ENCODE measurements at places on chromosomes 16 and 17. TPM values are rescaled to one million over a fixed set of nuclear protein-coding genes. Genes with fewer than 3 reads are reported as not detected.

GRCh38 chr17:27650836-27651235, 19.8 kb downstream of the LGALS9 start:
- H3K27me3 ChIP-seq: peaks cover 2% of the 10 kb centered on the region
- H3K4me3 ChIP-seq: no peak overlapping the region
- no peak overlapping the region for H3K27ac ChIP-seq

GRCh38 chr16:28606291-28607115, 3.3 kb downstream of the SULT1A1 start:
- no peaks in the 10 kb centered on the region for H3K36me3 ChIP-seq
- H3K4me3 ChIP-seq: no peak overlapping the region
- H3K27ac ChIP-seq: no peak overlapping the region
- no peak for DNase-seq

DNA sequence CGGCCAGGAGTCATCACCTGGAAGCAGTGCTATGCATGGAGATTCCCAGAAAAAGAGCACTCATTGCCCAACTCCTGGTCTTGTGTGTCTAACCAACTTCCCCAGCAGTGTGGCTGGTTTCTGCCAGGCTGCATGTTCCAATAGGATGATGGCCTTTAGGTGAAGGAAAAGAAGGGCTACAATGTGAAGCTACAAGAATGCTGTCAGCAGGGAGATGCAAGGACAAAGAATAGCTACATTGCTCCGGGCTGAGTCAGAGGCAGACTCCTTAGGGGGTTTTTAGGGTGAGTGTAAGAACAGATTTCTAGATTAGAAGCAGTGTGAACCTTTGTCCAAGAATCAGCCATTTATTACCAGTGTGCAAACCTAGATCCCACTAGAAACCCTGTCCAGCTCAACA, 63.0 kb upstream of the DNAH9 start:
- no peak overlapping the region for H3K4me3 ChIP-seq
- H3K27ac ChIP-seq: no peak overlapping the region
- no peaks in the 10 kb centered on the region for H3K36me3 ChIP-seq
- H3K4me1 ChIP-seq: no peaks in the 10 kb centered on the region
- H3K27me3 ChIP-seq: no peaks in the 10 kb centered on the region
- DNase-seq: no peak

DNA sequence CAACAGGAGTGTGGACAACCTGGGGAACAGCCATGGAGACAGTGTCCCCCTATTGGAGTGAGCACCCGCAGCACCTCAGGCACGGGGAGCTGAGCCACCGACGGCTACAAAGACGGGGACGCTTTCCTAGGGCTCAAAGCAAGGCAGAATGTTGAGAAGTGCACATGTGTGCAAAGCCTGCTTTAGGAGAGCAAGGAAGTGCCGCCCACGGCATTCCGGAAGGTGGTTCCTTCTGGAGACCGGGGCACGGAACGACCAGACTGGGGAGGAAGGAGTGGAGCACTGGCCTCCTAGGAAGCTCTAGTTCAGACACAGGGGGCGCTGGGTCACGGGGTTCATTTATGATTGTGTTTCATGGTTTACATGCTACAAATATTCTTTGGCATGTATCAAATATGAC, 52.2 kb downstream of the TBC1D16 start:
- H3K4me1 ChIP-seq: no peaks in the 10 kb centered on the region
- H3K27ac ChIP-seq: no peak overlapping the region
- H3K36me3 ChIP-seq: no peaks in the 10 kb centered on the region
- peaks cover 4% of the 10 kb centered on the region for H3K27me3 ChIP-seq
- no peak for DNase-seq
- H3K4me3 ChIP-seq: no peak overlapping the region

- H3K36me3 ChIP-seq: no peaks in the 10 kb centered on the region
- H3K4me1 ChIP-seq: peaks cover 15% of the 10 kb centered on the region
- no peak for DNase-seq
- peaks cover 2% of the 10 kb centered on the region for H3K27me3 ChIP-seq
Observed at GRCh38 chr17:7129311-7129710, 14.7 kb upstream of the ASGR2 start.

- no peaks in the 10 kb centered on the region for H3K4me1 ChIP-seq
- no peak overlapping the region for H3K4me3 ChIP-seq
- H3K27ac ChIP-seq: no peak overlapping the region
- H3K36me3 ChIP-seq: no peaks in the 10 kb centered on the region
- DNase-seq: no peak
- no peaks in the 10 kb centered on the region for H3K27me3 ChIP-seq
Observed at GRCh38 chr17:14621826-14622614, 321.1 kb downstream of the HS3ST3B1 start.

- H3K36me3 ChIP-seq: peaks cover 2% of the 10 kb centered on the region
- peak overlapping the region; percentile 41 for H3K4me3 ChIP-seq
- no peak for DNase-seq
- H3K27ac ChIP-seq: no peak overlapping the region
Observed at GRCh38 chr17:42421507-42422338, 1.3 kb downstream of the CAVIN1 start.

DNA sequence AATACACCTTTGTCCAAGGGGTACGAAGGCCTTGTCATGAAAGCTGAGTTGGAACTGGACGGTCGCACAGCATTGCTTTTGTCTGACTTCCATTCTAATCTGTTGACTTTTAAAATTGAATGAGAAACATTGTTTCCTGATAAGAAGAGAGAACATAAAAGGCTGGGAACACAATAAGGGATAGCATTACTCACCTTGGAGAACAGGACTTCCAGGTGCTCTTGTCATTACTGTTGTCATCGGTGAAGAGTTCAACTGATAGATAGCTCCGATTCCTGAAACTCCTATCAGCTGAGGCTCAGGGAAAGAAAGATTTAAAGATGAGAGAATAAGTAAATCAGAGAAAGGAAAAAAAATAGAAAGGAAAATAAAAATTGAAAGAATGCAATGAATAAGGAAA, 351.1 kb downstream of the KCNJ2 start:
- H3K4me3 ChIP-seq: no peak overlapping the region
- no peaks in the 10 kb centered on the region for H3K4me1 ChIP-seq
- H3K27ac ChIP-seq: no peak overlapping the region
- H3K27me3 ChIP-seq: no peaks in the 10 kb centered on the region
- no peak for DNase-seq

GRCh38 chr16:55468352-55468990, 10.5 kb upstream of the MMP2 start:
- H3K4me1 ChIP-seq: peaks cover 20% of the 10 kb centered on the region
- no peak for DNase-seq
- H3K27me3 ChIP-seq: no peaks in the 10 kb centered on the region
- no peak overlapping the region for H3K27ac ChIP-seq
- no peaks in the 10 kb centered on the region for H3K36me3 ChIP-seq

DNA sequence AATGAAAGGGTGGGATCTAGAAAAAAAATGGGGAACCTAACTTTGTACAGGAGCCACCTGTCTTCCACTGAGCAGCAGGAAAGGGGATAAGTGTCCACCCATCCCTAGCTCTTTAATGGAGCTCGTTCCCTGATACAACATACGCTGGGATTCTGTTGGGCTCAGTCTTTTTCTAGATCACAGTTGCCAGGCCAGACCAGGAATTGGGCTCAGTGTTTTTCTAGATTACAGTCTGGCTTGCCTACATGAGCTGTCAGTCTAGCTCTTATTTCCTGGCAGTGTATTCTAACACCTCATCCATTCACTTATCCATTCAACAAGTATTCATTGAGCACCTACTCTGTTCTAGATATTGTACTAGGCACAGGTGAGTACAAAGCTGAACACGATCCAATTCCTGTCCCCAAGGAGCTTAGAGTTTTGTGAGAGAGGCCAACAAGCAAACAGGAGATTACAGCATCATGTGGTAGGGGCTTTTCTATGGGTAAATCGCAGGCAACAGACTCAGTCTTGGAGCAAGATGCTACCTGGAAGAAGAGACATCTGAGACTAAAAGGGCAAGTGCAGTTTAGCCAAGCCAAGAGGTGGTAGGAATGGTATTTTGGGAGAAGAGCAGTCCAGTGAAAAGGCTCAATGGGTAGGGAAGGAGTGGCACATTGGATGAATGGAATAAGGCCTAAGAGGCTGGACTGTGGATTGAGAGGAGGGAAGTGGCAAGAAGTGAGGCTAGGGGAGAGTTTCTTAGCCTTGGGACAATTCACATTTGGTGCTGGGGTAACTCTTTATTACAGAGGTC, 138.0 kb upstream of the HS3ST2 start:
- no peak overlapping the region for H3K4me3 ChIP-seq
- DNase-seq: no peak
- no peaks in the 10 kb centered on the region for H3K36me3 ChIP-seq
- H3K4me1 ChIP-seq: no peaks in the 10 kb centered on the region
- H3K27me3 ChIP-seq: no peaks in the 10 kb centered on the region

- no peak overlapping the region for H3K27ac ChIP-seq
- no peak for DNase-seq
- H3K4me3 ChIP-seq: no peak overlapping the region
- H3K36me3 ChIP-seq: peaks cover 11% of the 10 kb centered on the region
- peaks cover 8% of the 10 kb centered on the region for H3K4me1 ChIP-seq
Observed at GRCh38 chr17:54976316-54976715, 7.8 kb downstream of the STXBP4 start.

- H3K36me3 ChIP-seq: peaks cover 3% of the 10 kb centered on the region
- no peak for DNase-seq
- no peak overlapping the region for H3K4me3 ChIP-seq
- no peaks in the 10 kb centered on the region for H3K27me3 ChIP-seq
- no peak overlapping the region for H3K27ac ChIP-seq
Observed at GRCh38 chr17:83014297-83014696, 65.1 kb upstream of the METRNL start.

- peaks cover 39% of the 10 kb centered on the region for H3K4me1 ChIP-seq
- H3K4me3 ChIP-seq: peak overlapping the region; percentile 46
- H3K27ac ChIP-seq: peak overlapping the region; percentile 88
- DNase-seq: peak; percentile 76
Observed at GRCh38 chr17:76997981-76998531, 129.9 kb downstream of the MGAT5B start.

DNA sequence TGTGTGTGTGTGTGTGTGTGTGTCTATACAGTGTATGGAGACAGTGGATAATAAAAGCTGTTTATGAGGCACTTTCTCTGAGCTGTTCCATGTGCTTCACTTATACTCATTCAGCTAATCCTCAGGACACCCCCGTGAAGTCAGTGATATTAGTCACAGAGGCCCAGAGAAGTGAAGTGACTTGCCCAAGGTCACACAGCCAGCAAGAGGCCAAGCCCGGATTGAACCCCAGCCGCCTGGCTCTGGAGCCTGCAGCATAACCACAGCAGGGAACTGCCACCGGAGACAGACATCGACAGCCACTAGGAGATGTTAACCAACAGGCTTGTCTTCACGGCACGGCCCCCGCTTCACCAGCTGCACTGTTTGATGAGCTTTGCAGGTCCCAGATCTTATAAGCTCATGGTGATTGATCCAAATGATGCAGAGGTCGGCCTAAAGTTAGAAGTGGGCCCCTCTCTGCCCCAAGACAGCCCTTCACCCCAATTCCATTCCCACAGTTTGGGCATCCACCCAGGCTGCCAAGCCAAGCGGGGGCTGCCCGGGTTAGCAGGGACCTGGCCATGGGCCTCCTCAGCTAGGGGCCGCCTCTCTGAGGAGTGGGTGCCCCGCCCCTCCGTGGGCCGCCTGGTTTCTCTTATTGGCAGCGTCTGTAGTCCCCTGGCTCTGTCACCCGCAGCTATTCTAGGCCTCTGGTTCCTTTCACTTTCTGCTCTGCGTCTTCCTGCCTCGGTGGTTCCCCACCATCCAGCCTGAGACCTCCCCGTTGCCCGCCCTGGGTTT, 30.9 kb downstream of the SOCS1 start:
- DNase-seq: peak; percentile 82
- H3K27ac ChIP-seq: peak overlapping the region; percentile 99
- peak overlapping the region; percentile 68 for H3K4me3 ChIP-seq
- no peaks in the 10 kb centered on the region for H3K27me3 ChIP-seq

- H3K4me3 ChIP-seq: no peak overlapping the region
- H3K4me1 ChIP-seq: no peaks in the 10 kb centered on the region
- H3K36me3 ChIP-seq: no peaks in the 10 kb centered on the region
- H3K27ac ChIP-seq: no peak overlapping the region
- no peaks in the 10 kb centered on the region for H3K27me3 ChIP-seq
- no peak for DNase-seq
Observed at GRCh38 chr16:2276368-2277195, 8.7 kb upstream of the RNPS1 start.

- no peak overlapping the region for H3K4me3 ChIP-seq
- H3K4me1 ChIP-seq: peaks cover 27% of the 10 kb centered on the region
- H3K27me3 ChIP-seq: peaks cover 4% of the 10 kb centered on the region
Observed at GRCh38 chr16:49461517-49461951, 87.9 kb downstream of the C16orf78 start.

GRCh38 chr17:75267153-75267410, 3.9 kb downstream of the MIF4GD start:
- DNase-seq: no peak
- H3K4me3 ChIP-seq: no peak overlapping the region
- peaks cover 37% of the 10 kb centered on the region for H3K4me1 ChIP-seq

- peaks cover 20% of the 10 kb centered on the region for H3K4me1 ChIP-seq
- peak; percentile 30 for DNase-seq
- H3K27ac ChIP-seq: peak overlapping the region; percentile 19
- H3K36me3 ChIP-seq: peaks cover 35% of the 10 kb centered on the region
- H3K4me3 ChIP-seq: no peak overlapping the region
Observed at GRCh38 chr16:87733190-87733589, 32.6 kb downstream of the KLHDC4 start.

DNA sequence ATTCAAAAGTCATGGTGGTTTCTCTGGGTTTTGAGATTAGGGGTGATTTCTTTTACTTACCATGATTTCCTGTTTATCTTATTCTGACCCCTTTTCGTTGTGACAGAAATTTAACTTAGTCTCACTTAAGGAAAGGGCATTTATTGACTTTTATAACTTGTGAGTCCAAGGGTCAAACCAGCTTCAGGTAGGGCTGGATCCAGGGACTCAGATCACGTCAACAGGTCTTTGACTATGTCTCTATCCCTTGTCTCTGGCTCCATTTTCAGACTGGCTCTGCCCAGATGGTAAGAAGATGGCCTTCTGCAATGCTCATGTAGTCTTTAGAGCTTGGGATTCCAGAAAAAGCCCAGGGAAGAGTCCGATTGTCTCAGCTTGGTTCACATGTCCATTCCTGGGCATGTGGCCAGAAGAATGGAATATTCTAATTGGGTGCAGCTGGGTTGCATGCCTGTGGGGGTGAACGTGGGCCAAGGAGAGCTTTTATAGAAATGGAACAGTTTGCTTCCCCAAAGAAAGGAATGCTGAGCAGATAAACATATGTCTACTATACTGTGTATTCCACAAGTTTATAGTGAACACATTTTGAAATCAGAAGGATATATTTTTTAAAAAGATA, 13.4 kb downstream of the USP43 start:
- no peak overlapping the region for H3K27ac ChIP-seq
- H3K4me1 ChIP-seq: no peaks in the 10 kb centered on the region
- H3K4me3 ChIP-seq: no peak overlapping the region
- DNase-seq: no peak

- H3K4me1 ChIP-seq: no peaks in the 10 kb centered on the region
- H3K27ac ChIP-seq: no peak overlapping the region
- H3K36me3 ChIP-seq: no peaks in the 10 kb centered on the region
- H3K4me3 ChIP-seq: no peak overlapping the region
- no peak for DNase-seq
Observed at GRCh38 chr17:5785338-5785737, 201.0 kb upstream of the NLRP1 start.

- H3K27me3 ChIP-seq: no peaks in the 10 kb centered on the region
- H3K4me1 ChIP-seq: no peaks in the 10 kb centered on the region
- no peak overlapping the region for H3K27ac ChIP-seq
Observed at GRCh38 chr16:67733734-67734470, 14.8 kb upstream of the GFOD2 start.

HSD17B1 gene
- total RNA-seq: 0.73 TPM

TMC7 gene
- total RNA-seq: not detected

RAB26 gene
- total RNA-seq: 1.1 TPM

KRTAP16-1 gene
- 0.13 TPM for total RNA-seq

TRIM37 gene
- total RNA-seq: 24.5 TPM

GPR179 gene
- 0.08 TPM for total RNA-seq

PRSS33 gene
- total RNA-seq: not detected

NUTF2 gene
- 101 TPM for total RNA-seq

HEATR9 gene
- 2.3 TPM for total RNA-seq

PPP1R27 gene
- total RNA-seq: not detected

STX1B gene
- total RNA-seq: 1.5 TPM

STH gene
- total RNA-seq: not detected

All from activated CD4-positive, alpha-beta memory T cell treated with anti-CD3 and anti-CD28 coated beads, Interleukin-2, amount 10 ng/mL, durations not matched to agents 7 days and 5 days (primary cell).